SHP77 treated with DMSO at 0.1 percent for 48 hours (cell line): ENCODE measurements at places on chromosomes 6 and 20.

- DNase-seq: peak; percentile 37
These were observed 3.9 kb upstream of the MICB start for GRCh38 chr6:31493875-31494694.

GRCh38 chr6:125124049-125124669 is 29.4 kb upstream of the TPD52L1 start:
- DNase-seq: no peak

- no peak for DNase-seq
These were observed 357.8 kb upstream of the JARID2 start for GRCh38 chr6:14887986-14888574.

DNA sequence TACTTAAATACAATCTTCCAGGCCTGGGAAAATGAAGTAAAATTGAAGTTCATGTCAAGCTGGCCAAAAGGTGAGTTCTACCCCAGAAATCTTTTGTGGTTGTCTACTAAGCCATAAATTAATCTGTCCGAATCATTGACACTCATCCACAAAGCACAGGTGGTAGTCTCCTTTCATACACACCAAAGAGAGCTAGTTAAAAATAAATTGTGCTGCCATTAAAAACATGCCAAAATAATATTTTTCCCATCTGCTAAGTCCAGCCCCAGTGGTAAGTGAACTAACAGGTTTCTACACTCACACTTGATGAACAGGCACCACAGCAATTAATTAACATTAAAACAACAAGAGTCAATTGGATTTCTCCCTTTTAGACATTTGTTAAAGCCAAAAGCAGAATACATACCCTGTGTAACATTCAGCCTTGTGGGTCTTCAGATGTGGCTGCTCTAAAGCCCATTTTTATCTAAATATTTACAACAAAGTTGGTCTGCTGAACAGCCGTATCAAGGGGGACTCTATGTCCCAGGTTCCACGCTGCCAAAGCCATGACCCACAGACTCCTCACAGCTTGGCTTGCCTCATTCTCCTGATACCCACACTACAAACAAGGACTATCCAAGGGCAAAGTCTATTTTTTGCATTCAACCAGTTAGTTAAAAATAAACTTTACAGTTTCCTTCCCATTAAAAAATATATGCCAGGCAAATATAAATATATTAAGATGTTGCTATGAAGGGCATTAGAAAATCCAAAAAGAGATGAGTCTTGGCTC is 490.4 kb downstream of the BMP2 start:
- DNase-seq: no peak

DNA sequence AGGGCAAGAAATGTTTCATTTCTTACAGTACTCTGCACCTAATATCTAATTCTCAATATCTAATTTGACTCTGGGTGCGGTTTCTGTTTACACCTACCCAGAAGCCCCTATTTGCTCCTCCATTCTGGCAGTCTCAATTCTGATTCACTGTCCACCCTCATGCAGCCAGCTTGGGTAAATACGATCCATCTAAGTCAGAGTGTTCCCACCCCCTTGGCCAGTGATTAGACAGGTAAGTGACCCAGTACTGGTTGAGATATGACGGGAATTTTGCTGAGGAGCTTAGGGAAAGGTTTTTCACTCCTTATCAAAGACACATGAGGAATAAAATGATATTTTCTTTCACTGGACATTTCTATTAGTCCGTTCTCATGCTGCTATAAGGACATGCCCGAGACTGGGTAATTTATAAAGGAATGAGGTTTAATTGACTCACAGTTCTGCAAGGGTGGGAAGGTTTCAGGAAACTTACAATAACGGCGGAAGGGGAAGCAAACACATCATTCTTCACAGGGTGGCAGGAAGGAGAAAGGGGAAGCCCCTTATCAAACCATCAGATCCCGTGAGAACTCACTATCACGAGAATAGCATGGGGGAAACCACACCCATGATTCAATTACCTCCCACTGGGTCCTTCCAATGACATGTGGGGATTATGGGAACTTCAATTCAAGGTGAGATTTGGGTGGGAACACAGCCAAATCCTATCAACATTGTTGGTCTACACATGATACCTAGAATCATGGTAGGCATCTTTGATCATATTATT is 29.4 kb downstream of the GLO1 start:
- DNase-seq: no peak

DNA sequence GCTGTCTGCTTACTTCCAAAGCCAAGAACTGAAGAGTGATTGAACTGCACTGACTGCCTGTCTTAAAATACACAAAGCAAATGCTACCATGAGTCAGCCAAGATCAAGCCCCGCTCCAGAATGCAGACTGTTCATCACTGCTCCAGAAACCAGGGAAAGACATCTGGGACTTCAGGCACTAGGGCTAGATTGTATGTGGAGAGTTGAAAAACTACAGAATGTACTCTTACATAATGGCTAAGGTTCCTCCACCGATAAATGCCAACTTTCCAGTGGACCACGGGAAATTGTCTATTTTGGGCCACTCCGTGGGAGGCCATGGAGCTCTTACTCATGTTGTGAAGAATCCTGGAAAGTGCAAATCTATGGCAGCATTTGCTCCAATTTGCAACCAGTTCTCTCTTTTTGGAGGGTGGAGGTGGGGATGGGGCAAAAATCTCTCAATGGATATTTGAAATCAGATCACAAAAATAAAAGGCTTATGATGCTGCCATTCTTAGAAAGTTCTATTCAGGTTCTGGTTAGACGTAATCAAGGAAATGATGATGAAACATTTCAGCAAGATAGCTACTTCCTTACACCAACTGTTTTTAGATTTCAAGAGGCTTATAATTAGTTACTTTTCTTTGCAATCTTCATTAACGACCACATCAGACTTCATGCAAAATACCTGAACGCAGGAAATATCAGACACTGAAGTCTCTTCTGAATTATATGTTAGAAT is 11.8 kb upstream of the CAP2 start:
- no peak for DNase-seq

- no peak for DNase-seq
These were observed 78.4 kb downstream of the RNF144B start for GRCh38 chr6:18465410-18466154.

DNA sequence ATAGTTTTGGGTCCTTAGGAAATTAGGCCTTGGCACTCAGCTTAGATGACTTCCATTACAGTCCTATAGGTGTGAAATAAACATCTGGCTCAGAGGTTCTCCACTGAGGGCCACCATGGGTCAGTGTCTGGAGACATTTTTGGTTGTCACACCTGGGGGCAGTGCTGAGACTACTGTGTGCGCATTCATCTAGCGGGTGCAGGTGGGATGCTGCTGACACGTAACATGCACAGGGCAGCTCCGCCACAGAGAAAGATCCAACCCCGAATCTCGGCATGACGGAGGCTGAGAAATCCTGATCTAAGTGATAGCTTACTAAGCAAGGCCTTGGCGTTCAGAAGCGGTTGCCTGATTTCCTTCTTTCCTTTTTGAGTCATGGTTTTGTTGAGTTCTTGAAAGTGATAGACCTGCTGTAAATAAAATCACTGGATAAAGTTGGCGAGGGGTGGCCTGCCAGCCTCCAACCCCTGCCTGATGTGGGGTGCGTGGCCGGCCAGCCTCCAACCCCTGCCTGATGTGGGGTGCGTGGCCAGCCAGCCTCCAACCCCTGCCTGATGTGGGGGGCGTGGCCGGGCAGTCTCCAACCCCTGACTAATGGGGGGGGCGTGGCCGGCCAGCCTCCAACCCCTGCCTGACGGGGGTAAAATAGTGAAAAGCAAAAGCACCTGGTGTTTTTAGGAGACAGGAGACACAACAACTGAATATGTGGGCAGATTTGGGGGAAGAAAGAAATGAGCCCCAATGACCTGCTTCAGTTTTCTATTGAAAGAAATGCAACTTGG is 158.1 kb downstream of the CDH26 start:
- no peak for DNase-seq

DNA sequence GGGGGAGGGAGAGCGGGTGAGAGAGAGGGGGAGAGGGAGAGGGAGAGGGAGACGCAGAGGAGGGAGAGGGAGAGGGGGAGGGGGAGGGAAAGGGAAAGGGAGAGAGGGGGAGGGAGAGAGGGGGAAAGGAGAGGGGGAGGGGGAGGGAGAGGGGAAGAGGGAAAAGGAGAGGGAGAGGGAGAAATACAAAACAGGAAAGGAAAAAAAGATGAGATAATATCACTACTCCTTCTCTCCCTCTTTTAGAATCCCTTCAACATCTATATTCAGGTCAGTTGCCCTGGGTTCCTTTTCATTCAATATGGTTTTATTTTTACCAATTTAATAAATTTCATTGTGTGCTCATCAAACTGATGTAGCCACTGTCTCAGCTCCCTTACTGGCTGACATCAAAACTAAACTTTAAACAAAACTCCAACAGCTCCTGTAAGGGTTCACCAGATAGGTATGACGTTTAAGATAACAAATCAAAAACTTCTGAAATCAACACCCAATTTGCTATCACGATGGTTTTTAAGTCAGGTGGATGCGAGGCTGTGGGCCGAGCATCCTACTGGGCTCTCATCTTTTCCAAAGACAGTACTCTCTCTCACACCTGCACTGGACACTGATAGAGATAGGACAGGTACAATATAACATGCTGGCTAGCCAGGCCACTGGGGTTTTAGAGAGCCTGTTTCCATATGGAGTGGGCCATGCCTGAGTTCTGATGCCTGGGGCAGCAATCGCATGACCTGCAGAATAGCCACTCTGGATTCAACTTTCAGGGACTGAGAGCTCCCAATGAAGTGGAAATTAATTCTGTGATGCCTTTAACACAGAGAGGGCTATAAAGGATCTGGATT is 99.5 kb downstream of the FYN start:
- no peak for DNase-seq

DNA sequence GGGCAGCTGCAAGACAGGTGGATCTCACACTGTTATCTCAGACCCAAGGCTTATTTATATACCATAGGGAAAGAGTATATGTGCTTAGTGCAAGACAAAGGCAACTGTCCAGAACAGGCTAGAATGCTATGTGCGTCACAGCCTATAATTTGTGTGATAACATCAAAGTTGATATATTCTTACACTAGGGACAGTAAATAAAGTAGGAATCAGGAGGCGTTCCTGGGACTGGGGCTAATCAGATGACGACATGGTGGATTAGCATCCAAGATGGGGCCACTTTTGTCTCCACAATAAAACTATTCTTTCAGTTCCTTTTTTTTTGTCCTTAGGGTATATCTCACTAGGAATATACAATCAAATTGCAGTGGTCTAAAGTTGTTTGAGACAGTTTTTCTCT is 54.9 kb upstream of the IER3 start:
- no peak for DNase-seq
